CD4-positive, alpha-beta T cell treated with Interleukin-6 for 4 hours (primary cell): ENCODE measurements at places on chromosomes 7 and 10.

- no peak for DNase-seq
These were observed 880.9 kb downstream of the ANKRD7 start for GRCh38 chr7:119105381-119105780.

DNA sequence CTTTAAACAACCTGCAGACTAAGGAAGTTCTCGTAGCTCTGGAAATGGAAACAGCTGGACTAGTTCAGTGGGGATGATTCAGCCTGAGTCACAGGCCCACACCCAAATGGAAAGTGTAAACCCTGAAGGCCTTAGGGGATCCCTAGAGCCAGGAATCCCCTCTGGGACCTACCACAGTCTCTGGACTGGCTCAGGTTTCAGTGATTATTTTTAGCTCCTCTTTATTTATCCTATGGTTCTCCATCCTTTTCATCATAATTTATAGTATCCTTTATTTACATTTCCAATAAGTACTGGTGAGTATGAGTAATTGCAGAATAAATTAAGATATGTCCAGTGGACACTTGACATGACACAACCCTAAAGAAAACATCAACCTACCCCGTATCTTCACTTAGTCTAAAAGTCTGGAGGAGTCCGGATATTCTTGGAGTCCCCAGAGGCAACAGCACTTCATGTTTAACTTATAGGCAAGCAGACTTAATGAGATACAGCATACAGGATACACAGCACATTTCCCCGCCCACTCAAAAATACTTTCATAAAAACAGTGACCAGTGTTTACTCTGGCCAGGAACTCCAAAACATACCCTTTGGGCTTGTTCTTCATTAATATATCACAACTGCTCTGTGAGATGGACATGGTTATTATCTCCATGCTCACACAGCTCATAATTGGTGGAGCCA is 28.4 kb upstream of the SEMA3E start:
- no peak for DNase-seq

GRCh38 chr7:132084776-132085388 is 491.4 kb downstream of the PLXNA4 start:
- DNase-seq, result no peak

GRCh38 chr10:23408330-23408976 is 30.4 kb upstream of the OTUD1 start:
- no peak for DNase-seq

DNA sequence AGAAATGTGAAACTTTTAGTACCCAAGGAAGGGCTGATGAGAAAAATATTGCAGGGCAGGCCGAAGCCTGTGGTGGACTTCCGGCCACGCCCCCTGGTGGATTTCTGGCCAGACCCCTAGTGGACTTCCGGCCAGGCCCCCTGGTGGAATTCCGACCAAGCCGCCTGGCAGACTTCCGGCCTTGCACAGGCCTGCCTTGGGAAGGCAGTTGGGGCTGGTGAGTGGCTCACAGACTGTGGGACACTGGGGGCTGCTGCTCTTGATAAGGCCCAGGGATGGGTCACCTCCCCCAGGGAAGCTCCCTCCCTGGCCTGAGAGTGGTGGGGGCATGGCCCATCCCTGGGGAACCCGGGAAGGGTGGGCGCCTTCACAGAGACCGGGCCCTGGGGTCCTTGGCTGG is 116.4 kb upstream of the MKI67 start:
- no peak for DNase-seq

DNA sequence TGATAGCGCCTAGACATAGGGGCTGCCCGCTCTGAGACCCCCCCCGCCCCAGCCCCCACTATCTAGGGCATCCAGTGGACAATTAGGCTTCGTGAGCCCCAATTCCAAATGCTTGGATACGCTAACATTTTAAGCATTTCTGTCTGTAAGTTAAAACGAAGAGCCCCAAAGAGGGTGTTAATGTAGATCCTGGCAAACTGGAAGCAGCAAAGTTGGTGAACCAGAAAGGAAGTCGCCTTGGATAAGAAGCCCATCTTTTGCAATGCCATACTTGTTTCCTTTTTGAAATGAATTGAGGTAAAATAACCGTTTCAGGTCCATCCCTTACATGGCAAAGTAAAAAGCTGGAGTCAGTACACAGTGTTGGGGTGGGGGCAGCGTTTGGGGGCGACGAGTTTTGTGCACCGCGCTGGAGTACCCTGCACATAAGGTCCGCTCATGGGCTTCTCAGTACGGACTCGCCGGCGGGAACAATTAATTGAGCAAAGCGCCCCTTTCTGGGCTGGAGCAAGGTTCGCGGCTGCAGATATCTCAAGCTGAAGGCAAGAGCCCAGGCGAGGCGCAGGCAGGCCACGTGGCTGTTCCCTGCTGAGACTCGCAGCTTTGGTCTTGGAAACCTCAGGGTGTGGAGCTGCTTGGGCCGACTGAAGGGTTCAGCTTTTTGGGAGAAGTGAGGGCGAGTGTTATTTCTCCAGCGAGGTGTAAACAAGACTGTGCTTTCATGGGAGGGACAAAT is 1.4 kb upstream of the TWIST1 start:
- DNase-seq, result no peak

DNA sequence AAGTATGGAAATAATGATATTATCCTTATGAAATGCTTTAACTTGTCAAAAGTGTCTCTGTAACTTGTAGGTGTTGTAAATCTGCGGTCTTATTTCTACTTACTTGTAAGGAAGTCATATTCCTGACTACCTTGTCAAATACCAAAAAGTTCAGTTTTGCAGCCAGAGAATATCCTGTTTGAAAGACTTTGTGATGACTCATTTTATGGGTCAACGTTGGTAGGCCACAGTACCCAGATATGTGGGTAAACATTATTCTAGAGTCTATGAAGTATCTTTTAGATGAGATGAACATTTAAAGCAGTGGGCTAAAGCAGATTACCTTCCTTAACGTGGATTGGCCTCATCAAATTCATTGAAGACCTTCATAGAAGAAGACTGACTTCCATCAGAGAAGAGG is 195.3 kb downstream of the PPP1R9A start:
- DNase-seq, result no peak

DNA sequence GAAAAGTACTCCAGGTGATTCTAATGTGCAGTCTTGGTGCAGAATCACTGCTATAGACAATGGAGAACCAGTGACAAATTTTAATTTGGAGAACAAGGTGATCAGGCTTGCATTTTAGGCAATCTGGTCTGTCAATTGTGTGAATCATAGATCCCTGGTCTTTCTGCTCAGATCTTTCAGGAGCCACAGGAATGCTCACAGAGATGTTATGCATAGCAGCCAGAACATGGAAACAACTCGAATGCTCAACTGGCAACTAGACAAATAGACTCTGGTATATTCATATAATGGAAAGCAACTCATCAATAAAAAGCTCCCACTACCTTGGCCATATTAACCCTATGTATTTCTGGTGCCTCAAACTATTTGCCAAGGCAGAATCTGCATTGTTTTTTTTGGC is 209.1 kb downstream of the PHF14 start:
- no peak for DNase-seq

- DNase-seq, result no peak
These were observed 36.4 kb downstream of the ZRANB1 start for GRCh38 chr10:124978376-124978725.

- no peak for DNase-seq
These were observed 76.4 kb downstream of the CCSER2 start for GRCh38 chr10:84404783-84405182.

GRCh38 chr10:100628061-100628460 is 92.3 kb downstream of the HIF1AN start:
- DNase-seq, result no peak

GRCh38 chr10:24465124-24465874 is 256.4 kb downstream of the KIAA1217 start:
- DNase-seq, result no peak

DNA sequence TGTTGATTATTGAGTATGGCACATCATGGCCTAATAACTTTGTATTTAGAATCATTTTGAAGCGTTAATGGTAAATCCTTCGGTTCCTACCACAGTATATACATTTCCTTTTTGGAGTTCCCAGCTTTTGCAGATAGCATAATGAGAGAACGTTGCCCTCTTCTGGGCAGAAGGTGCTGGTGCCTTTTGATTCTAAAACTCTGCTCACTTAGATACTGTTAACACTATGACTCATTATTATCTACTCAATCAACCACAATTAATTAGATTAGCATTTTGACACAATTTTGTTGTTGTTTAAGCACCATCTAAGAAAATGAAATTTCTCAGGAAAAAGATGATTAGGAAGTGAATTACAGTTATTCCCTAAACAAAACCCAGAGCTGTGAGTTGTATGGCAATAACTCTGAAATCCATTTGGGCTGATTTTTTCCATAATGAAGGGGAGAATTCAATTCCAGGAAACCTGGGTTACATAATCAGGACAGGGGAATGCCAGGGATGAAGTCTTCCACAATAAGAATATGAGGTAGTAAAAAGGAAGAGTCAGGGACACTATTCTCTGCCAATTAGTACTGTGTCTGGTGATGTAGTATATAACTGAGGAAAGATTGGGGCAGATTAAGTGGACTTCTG is 11.5 kb upstream of the DLD start:
- peak; percentile 49 for DNase-seq

DNA sequence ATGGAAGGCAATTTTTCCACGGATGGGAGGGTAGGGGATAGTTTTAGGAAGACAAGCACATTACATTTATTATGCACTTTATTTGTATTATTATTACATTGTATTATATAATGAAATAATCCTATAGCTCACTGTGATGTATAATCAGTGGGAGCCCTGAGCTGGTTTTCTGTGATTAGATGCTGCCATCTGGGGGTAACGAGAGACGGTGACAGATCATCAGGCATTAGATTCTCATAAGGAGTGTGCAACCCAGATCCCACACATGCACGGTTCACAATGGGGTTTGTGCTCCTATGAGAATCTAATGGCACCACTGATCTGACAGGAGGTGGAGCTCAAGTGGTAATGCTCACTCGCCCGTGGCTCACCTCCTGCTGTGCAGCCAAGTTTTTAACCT is 103.9 kb upstream of the STK17A start:
- DNase-seq, result no peak

DNA sequence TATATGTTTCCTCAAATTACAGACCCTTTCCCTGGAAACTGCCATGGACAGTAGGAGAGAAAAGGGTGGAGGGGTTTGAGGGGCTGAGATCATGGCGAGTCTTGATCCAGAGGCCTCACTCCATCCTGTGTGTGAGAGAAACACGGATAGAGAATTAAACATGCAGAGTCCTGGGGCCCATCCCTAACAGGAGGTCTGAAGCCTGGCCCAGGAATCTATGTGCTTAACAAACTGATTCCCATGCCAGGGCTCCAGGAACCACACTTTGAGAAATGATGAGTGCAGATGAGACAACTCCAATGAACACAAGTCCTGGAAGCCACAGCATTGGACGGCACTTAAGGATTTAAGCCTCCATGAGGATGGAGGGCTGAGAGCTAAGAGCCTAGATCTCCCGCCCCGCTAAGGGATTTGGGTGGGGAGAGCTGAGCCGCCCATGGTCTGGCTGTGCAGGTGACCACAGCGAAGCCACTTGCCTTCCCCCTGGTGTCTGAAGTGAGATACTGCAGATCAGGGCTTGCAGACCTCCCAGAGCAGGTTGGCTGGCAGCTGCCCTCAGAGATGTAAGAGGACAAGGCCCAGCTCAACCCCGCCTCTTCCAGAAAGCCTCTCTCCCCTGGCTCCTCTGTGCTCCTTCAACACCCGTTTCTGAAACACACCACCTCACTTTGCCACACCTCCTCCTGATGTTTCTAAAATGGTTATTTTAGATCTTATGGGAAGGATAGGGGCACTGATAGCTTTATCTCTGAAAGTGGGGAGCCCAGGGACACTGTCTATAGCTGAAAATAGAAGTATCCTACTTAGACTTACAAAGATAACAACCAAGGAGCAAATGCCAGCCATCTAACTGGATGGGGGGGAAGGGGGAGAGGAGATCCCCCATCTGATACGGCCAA is 24.8 kb upstream of the EIF5AL1 start:
- peak; percentile 36 for DNase-seq

DNA sequence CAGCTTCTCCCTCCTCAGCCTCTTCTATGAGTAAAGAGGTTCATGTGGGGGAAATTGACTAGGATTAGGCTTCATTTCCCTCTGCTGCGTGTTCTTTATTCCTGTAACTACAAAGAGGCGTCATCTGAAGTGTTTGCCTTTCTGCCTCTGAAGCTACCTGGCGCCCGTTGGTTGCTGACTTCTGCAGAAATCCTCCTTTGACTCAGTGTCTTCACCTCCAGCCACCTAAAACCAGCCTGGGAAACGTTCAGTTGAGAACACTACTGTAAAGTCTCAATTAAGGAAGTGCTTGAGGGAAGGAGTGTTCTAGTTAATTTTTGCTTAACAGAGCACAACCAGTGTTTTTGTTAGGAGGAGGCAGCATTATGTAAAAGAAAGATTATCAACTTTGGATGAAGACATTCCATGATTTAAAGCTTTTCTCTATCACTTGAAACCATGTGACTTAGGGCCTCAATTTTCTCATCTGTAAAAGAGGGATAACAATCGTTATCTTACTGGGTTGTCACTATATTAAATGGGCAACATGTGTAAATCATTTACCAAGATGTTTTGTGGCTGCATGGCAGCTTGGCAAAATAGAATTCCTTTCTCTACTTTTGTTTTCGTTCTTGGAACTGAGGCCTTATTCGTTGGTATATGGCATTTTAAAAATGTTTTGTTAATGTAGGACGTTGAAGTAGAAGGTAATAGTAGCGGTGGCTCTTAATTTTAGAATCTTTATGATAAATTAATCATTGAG is 642.9 kb downstream of the SDK1 start:
- no peak for DNase-seq

DNA sequence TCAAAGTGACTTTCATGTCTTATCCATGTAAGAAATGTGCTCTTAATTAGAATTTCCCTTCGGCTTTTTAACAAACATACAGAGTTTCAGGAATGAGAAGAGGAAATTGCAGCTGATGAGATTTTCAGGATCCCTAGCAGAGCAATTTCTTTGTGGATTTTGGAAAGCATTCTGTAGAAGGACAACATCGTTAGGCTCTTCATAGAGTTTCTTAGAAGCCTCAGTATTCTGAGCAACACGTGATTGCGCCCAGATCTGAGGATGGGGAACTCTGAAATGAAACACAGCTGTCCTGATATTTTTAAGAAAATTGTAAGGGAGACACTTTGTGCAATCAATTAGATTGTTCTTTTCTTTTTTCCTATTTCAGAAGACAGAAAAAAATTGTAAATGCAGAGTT is 85.8 kb downstream of the LHFPL3 start:
- DNase-seq, result no peak

DNA sequence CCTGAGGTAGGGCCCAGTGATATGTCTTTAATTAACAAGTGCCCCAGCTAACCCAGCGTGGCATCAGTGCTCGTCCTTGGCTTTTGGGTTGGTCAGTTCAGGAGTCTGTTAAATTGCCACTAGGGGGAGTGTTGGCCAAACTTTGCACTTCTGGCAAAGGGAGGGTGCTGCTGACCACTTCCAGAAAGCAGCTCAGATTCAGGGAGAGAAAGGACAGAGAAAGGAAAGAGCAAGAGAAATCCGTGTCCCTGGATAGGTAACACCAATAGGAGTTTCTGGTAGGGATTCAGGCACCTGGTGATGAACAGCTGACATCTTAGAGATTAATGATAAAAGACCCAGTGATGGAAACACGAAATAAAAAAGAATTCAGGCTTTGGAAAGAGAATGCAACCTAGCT is 243.1 kb upstream of the AOAH start:
- DNase-seq, result no peak

GRCh38 chr10:60989400-60989876 is 45.5 kb upstream of the RHOBTB1 start:
- DNase-seq, result no peak

GRCh38 chr10:14047431-14047830 is 283.3 kb downstream of the FRMD4A start:
- no peak for DNase-seq

GRCh38 chr10:71338728-71339495 is 19.9 kb downstream of the SLC29A3 start:
- DNase-seq, result no peak
